Activated T-helper 1 cell treated with Interleukin-2 at 50 U/mL for 16 hours (primary cell): ENCODE measurements at places on chromosomes 12 and 14.

- no peak for DNase-seq
These were observed 67.8 kb upstream of the FICD start for GRCh38 chr12:108447168-108447832.

DNA sequence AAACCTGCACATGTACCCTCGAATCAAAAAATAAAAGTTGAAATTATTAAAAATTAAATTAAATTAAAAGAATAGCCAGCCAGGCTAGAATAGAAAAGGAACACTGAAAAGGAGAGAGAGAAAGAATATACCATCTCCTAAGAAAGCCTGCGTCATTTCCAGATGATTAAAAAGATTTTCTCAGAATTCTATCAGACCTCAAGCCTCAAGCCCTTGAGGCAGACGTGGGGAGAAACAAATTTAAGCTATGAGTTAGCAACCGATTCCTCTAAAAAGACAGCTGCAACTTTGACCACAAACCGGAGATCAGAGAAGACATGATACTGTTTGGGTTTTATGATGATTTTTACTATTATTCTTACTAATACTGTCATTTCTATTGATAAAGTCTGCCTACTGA is 138.3 kb downstream of the KSR2 start:
- DNase-seq, result no peak

DNA sequence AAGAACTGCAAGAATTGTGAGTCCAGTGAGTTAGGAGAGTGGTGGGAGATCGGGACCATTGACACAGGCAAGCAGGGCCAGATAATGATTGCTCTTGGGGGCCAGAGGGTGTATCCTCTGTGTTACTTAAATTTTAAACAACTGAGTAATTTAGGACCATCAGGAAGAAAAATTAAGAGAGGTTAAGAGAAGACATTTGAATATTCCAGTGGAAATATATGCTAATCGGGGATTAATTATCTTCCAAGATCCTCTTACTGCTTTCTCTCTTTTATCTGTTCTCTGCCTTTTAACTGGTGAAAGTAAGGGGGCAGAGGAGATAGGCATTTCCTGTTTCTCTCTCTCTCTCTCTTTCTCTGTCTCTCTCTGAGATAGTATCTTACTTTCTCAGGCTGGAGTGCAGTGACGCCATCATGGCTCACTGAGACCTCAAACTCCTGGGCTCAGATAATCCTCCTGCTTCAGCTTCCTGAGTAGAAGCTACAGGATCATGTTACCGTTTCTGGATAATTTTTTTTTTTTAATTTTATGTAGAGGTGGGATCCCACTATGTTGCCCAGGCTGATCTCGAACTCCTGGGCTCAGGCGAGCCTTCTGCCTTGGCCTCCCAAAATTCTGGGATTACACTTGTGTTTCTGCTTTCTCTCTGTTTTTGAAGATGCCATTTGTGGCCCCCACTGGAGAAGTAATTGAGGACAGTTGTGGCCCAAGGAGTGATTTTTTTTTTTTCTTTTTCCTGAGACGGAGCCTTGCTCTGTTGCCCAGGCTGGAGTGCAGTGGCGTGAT is 85.1 kb downstream of the DIP2B start:
- DNase-seq, result no peak

DNA sequence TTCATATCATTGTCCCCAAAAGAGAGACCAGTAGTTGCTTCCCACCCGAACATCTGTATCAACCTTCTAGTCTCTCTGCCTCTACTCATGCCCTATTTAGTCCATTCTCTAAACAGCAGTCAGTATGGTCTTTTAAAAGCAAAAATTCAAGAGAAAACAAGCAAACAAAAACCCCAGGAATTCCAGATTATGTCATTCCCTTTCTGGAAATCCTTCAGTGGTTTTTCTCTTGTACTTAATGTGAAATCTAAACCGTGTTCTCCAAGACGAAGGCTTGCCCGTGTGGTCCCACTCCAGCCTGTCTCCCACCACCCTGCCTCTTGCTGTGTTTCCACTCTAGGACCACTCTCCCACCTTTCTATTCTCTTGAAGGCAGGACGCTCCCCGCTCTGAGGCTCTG is 90.8 kb downstream of the TMEM30B start:
- no peak for DNase-seq

GRCh38 chr14:106308839-106309389 is 782.5 kb downstream of the TMEM121 start:
- peak; percentile 44 for DNase-seq

DNA sequence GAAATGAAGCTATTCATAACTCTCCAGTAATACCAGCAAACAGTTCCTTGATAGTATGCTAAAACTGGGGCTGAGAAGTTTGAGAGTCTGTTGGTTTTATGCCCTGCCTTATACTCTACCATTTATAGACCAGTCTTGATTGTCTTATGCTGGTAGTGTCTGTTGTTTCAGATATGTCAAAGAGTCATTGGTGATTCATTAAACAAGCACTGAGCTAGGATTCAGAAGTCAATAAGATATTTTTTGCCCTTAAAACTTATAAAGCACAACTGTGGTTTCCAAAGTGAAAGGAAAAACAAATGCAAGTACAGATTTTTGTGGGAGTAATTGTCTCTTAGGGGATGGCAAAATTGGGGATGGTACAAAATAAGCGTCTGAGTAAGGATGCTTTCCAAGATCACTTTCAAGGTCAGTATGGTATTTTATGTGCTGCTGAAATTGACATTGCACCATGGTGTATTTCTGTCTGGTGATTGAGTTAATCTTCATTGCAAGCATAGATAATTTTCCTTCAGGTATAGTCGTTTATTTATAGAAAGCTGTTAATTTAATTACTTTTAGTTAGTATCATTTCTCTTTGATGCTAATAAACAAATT is 289.5 kb upstream of the E2F7 start:
- DNase-seq, result no peak

GRCh38 chr12:16008421-16008824 is 97.3 kb downstream of the DERA start:
- no peak for DNase-seq

DNA sequence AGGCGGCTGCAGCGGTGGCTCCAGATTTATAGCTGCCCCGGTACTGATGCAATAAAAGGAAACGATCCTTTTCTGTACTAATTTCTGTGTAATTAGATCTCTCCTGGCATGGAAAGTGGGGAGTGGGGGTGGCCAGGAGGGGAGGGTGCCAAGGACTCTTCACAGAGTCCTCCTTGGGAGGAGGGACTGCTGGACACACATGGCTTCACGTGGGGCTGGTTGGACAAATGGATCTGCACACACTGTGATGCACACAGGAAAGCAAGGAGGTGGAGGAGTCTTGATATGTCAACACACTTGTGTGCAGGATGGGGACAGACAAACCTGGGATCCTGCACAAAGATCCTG is 23.8 kb upstream of the ATP5MC2 start:
- DNase-seq, result no peak

DNA sequence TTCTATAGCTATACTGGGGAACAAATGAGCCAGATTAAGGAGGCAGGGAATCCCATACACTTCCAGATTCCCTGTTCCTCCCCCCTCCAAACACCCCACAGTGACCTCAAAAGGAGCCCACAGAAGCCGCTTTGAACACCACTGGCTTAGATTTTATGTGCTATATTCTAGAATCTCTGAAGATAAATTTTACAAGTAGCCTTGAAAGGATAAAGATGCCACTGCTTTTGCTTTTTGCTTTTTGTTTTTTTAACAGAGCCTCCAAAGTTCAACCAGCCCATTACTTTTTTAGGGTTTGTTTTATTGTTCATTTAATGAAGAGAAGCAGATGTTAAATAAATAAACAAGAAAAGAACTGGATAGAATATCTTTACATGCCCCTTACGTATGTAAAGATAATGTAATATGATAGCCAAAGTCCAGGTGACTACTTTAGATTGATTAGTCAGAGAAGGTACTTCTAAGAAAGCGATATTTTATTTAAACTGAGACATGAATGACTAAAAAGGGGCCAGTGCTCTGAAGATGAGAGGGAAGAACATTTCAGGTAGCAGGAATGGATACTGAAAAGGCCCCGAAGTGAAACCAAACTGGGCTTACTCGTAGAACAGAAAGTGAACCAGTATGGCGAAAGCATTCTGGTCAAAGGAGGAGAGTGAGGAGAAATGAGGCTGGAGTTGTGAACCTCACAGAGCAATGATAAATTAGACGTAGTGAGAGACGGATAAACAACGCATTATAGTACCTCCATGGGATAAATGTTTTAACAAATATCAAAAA is 44.6 kb downstream of the DUSP6 start:
- DNase-seq, result no peak

- DNase-seq, result no peak
These were observed 2.1 kb upstream of the FOXG1 start for GRCh38 chr14:28764257-28765160.

GRCh38 chr14:92759300-92759678 is 10.9 kb upstream of the LGMN start:
- no peak for DNase-seq

GRCh38 chr12:11880381-11880780 is 190.4 kb upstream of the BCL2L14 start:
- DNase-seq, result no peak

GRCh38 chr14:69132513-69133181 is 20.3 kb downstream of the DCAF5 start:
- DNase-seq, result no peak

DNA sequence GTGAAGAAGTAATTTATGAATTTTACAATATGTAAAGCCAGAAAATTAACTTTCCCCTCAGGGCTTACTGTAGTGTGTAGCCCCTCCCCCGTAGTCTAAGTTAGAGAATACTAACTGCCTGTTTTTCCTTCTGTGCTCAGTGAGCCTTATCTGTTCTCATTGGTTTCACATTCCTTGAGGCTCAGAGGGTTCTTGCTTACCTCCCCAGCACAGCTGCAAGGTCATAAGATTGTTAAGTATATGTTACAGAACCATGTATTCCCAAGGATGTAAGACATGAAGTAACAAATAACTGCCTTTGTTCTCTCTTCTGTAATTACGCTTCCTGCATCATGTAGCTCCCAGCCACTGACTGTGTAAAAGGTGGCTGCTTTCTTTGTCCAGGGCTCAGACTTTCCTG is 1351.1 kb downstream of the TMEM121 start:
- no peak for DNase-seq

DNA sequence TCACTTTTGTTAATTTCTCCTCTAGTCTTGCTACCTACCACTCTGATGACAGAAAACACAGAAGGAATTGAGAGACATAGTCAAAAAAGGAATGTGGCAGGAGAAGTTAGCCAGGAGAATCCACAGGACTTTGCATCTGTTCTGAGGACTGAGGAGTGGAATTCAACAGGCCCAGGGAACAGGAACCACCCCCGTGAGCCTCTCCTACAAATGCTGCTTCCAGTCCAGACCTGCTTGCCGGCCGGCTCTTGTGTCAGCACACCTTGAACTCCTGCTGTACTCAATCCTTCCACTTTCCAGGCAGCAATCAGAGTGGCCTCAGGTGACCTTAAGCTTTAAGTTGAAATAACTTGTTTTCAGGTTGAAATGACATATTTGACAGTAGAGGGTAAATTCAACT is 903.1 kb downstream of the BCL11B start:
- DNase-seq, result no peak
